Uterine smooth muscle cell (primary cell): ENCODE measurements at places on chromosomes 16 and 17. TPM values are rescaled to one million over a fixed set of nuclear protein-coding genes. Genes with fewer than 3 reads are reported as not detected.

PLCG2 gene
- 0.77 and 1.5 TPM in 2 replicates for total RNA-seq

TMC6 gene
- 0.11 and 0.25 TPM in 2 replicates for total RNA-seq

MRPL58 gene
- total RNA-seq, result 35.6 and 57.5 TPM in 2 replicates

CCL11 gene
- total RNA-seq, result 0.12 TPM in 1 of 2 replicates, not detected in the other
